ENCODE measurements at places on chromosomes 1 and 21.

- no peak for DNase-seq
These were observed 10.8 kb upstream of the CACYBP start for GRCh38 chr1:174988986-174989385.

- DNase-seq = no peak
These were observed 20.7 kb upstream of the PADI4 start for GRCh38 chr1:17287130-17287776.

GRCh38 chr1:110674337-110675059, at the start of gene KCNA3:
Gene KCNA3 (minus strand): TSS chr1:110674940. CDS start chr1:110674809, 131 bp downstream.
- DNase-seq = peak; percentile 66

- no peak for DNase-seq
These were observed 63.5 kb downstream of the DNTTIP2 start for GRCh38 chr1:93815366-93816110.

DNA sequence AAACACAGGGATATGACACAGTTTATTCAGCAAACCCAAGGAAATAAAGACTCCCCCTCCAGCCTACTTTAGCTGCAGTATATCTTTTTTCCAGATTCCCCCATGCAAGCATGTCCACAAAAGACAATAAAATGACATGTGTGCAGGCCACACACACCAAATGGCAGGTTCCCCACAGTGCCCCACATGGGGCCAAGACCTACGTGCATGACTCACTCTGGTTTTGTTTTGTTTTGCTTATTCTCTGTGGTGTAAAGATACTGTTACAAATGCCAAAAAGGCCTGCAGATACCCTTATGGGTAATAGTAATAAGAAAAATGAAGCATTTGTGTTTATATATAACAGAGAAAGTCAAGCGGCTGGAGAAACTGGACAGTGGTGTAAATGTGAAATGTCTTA, 71.6 kb downstream of the RD3 start:
- no peak for DNase-seq

- peak; percentile 16 for DNase-seq
These were observed 25.2 kb downstream of the NKAIN1 start for GRCh38 chr1:31214316-31215064.

DNA sequence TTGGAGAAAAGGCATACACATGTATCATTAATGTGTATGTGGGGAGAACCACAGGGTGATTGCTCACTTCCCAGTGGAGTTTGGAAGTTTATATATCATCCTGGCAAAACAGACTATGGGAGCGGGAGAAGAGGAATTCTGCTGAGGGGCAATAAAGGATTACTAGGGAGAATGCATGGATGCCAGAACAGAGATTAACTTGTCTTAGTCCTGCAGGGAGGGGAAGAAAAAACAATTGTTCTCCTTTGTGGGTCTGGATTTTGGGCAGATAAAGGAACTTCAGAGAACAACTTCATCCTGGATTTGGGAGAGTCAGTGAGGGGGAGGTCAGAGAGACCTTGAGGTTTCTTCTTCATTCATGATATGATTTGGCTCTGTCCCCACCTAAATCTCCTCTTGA, 55.9 kb upstream of the SOX13 start:
- DNase-seq = no peak

DNA sequence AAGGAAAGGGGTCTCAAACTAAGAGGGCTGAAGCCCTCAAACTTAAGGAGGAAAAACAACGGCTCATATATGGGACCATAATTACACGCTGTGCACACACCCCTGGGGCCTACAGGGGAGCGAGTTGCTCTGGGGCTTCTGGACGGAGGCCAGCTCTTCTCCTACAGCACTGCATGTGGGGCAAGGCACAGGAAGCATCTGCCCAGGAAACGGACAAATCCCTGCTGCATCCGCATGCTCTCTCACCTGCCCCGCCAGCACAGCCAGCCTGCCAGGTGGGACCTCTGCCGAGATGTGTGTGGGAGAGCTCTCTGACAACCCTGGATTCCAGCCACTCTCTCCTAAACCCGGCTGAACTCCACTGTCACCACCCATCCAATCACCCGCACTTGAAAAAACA, 54.1 kb downstream of the MRPL37 start:
- DNase-seq = no peak

GRCh38 chr1:36599828-36600227, 117.1 kb upstream of the CSF3R start:
- DNase-seq = no peak

- no peak for DNase-seq
These were observed 14.7 kb upstream of the IRF2BP2 start for GRCh38 chr1:234624724-234625117.
